ENCODE measurements at places on chromosomes 4 and X.
A peak's percentile ranks its signal among the peaks of the same experiment; 100 is the strongest.

DNA sequence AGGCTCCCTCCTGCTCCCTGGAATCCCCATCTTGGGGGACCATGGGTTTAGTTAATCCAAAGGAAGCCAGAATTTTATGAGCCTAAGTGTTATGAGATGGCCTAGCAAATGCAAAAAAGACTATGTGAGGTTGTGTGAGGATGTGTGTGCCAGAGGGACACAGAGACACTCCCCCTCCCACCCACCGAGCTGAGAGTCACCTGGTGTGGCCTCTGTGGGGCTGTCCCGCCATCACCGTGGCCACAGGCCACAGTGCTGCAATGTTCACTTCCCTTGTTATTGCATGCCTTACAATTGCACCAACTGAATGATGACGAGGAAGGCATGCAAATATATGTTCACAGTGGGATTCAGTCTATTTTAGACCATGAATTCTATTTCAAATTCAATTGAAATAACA is 601 bp upstream of the FGFBP2 start:
- DNase-seq: no peak

DNA sequence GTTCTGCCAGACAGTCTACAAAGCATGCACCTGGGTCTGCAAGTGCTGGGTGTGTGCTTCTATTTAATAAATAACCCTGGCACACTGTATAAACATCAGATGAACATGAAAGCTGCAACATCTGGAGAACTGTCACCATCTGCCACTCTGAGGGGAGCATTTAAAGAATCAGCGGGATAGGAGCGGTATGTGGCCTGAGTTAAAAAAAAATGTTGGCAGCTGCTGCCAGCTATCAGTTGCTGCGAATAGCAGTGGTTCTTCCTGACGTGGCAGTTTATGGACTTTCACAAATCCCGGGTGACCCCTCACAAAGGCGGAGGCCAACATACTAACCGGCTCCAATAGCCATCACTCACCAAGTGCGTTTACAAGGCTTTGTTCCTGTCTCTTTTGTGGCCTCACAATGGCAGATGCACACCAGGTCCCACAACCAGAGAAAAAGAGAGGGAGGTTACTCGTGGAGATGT is 95.1 kb downstream of the RASL11B start:
- DNase-seq: no peak

- no peak for DNase-seq
Measured at GRCh38 chr4:74479009-74479408, 34.1 kb downstream of the AREG start.

GRCh38 chrX:39470588-39471407 is 627.0 kb downstream of the BCOR start:
- no peak for DNase-seq

GRCh38 chr4:176383273-176384077 is 63.7 kb downstream of the SPCS3 start:
- DNase-seq: no peak

DNA sequence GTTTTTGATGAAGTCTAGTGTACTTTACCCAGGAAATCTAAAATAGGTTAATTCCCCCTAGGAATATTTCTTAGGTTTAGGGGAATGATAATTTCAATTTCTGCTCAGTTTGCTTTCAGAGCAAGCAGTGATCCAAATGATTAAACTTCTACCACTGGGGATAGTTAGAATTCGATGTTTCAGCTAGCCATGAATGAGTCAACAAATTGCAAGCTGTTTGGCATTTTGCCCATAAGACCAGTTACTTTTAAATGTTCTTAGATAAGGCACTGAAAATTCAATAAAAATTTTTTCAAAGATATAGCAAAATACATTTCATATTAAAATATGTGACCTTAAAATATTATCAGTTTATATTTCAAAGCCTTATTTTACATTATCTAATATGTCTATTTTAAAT is 993.6 kb downstream of the ARAP2 start:
- no peak for DNase-seq

GRCh38 chrX:154546354-154547244 is at the start of gene G6PD:
G6PD (minus strand) TSS chrX:154546846; CDS start chrX:154546155, 691 bp downstream.
- no peak for DNase-seq

DNA sequence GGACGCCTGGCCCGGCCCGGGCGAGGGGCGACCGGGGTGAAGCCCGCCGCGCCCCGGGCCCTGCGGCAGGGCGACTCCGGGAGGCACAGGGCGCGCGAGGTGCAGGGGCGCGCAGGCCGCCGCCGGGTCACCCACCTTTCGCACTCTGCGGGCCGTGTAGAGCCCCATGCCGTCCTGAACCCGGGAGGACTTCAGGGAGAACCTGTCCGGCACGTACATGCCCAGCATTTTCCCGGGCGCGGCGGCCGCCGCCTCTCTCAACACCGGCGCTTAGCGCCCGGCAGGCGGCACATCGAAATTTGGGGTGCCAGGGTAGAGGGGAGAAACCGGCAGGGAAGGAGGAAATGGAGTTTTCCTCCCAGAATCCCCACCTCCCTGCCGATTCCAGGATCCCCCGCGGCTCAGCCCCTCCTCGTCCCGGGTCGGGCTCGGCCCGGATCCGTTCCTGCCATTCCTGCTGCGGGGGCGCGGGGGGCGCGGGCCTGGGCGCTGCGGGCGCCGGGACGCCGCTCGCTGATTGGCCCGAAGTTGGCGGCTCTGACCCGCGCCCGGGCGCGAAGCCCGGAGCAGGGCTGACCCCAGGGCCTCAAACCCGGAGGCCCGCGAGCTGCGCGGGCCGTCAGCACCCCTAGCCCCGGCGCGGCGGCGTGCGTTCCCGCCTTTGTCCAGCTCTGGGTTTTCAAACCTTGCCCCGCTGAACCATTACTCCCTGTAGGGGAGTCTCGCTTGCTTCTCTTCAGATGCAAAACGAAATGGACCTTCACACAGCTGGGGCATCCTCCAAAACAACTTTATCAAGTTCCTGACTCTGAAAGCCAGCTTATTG is at the start of gene PRDM5:
PRDM5 (minus strand) TSS at position 346 of the 826 bp plus-strand sequence; CDS start at position 228, 118 bp downstream.
- no peak for DNase-seq

- DNase-seq: no peak
Measured at GRCh38 chr4:157315968-157316367, 95.4 kb downstream of the GRIA2 start.

DNA sequence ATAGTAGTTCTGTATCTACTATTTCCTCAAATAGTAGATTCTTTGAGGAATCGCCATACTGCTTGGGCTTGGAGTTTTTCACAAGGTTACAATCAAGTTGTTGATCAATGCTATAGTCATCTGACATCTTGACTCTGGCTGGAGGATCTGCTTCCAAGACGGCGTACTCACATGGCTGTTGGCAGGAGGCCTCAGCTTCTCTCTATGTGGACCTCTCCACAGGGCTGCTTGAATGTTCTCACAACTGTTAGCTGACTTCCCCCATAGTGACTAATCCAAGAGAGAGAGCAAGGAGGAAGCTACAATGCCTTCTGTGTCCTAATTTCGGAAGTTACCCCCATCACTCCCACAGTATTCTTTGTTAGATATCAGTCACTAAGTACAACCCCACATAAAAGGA is 10.3 kb downstream of the EGFL6 start:
- DNase-seq: no peak

DNA sequence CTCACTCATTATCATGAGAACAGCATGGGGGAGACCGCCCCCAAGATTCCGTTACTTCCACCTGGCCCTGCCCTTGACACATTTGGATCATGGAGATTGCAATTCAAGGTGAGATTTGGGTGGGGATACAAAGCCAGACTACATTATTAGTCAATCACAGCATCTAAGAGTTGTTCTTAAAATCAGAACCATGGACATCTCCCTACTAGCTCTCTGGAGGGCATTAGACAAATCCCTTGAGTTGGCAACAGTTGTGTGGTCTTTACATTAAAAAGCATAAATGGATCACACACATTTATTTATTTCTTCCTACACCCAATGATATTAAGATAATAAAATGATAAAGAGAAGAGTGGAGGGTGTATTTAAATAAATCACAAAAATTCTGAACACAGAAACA is 262.8 kb upstream of the VCX start:
- no peak for DNase-seq

DNA sequence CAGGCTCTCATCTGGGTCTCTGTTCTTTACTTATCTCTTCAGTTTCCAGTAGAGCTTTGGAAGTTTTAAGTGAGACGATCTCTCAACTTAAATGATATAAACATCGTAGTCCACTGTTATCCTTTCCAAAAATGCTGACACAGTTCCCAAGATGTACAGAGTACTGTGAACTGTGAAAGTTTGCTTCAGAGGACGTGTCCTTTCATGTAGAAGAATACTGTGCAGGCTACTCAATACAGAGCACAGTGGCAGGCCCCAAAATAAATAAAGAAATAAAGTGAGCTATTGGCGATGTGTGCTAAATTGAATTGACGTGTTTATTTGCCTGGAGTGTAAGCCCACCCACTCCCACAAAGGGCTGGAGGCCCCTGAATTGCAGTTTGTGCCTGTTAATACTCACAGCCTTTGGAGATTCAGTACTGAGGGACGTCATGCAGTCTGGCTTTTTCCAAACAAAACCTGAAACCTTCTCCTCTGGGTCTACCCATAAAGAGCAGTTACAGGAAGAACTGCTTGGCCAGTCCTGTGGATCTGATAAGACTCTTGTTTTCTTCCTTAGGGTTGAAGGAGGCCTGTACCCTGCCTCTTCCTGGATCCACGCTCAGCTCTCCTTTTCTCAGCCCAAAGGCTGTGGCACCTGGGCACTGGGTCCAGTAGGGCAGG is 66.1 kb downstream of the SOWAHB start:
- DNase-seq: no peak

GRCh38 chr4:89847571-89848325 is 10.8 kb upstream of the SNCA start:
- DNase-seq: no peak

- no peak for DNase-seq
Measured at GRCh38 chrX:131054906-131055305, 3.2 kb upstream of the ARHGAP36 start.

- peak; percentile 28 for DNase-seq
Measured at GRCh38 chr4:149161247-149161646, 654.4 kb downstream of the IQCM start.

GRCh38 chrX:137031039-137031438 is 2.8 kb downstream of the GPR101 start:
- DNase-seq: no peak

GRCh38 chr4:150418757-150419410 is 163.1 kb upstream of the MAB21L2 start:
- no peak for DNase-seq

GRCh38 chr4:189221691-189222090 is 719.0 kb upstream of the FRG1 start:
- no peak for DNase-seq

- DNase-seq: no peak
Measured at GRCh38 chr4:57710053-57710452, 599.9 kb upstream of the IGFBP7 start.

- no peak for DNase-seq
Measured at GRCh38 chr4:4384837-4385236, 2.1 kb upstream of the NSG1 start.

- DNase-seq: no peak
Measured at GRCh38 chr4:189198624-189199023, 742.0 kb upstream of the FRG1 start.

- DNase-seq: no peak
Measured at GRCh38 chr4:47990145-47990544, 26.3 kb downstream of the CNGA1 start.

DNA sequence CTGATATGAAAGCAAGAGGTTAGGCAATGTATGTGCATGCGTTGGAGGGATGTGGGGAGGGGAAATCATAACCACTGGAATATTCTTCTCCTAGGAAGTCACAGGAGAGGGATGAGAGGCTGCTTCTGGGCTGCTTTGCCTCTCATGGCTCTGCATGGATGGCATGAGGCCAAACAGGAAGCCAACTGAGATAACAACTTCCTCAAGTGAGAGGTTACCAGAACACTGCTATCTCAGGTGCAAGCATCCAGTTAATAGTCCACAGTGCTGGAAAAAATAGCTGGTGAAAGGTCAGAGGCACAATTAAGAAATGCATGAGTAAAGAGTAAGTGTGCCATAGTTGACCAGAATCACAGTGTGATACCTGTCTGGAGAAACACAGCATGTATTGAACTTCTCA is 113.3 kb downstream of the ELOVL6 start:
- no peak for DNase-seq

- DNase-seq: no peak
Measured at GRCh38 chr4:5851637-5852301, 41.1 kb downstream of the CRMP1 start.

- no peak for DNase-seq
Measured at GRCh38 chr4:175499735-175500352, 312.2 kb downstream of the GPM6A start.

- no peak for DNase-seq
Measured at GRCh38 chr4:40202474-40202873, 5.6 kb downstream of the RHOH start.

DNA sequence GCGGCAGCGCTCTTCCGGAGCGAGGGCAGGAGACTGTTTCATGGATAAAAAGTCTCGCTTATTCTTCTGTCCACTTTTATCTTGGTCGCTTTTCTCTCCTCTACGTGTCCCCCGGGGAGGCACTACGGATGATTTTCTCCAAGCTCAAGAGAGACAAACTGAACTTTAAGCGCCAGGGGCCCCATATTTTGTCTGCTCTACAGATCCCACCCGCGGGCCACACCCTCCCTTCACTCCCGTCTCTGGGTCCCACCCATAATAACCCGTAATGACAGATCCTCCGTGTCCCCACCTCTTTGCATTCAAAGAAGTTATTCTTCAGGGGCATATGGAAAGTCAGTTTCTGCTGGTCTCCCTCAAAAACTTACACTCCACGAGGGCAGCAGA is at the start of gene CORIN:
CORIN (minus strand) TSS at position 160 of the 387 bp plus-strand sequence; CDS start at position 42, 118 bp downstream.
- DNase-seq: no peak
